Activated CD4-positive, alpha-beta T cell treated with anti-CD3 and anti-CD28 coated beads, Interleukin-2, Interleukin-6, amounts not matched to agents 100 ng/mL and 50 ng/mL, durations not matched to agents 16 hours and 8 hours (primary cell): ENCODE measurements at places on chromosomes 13 and 19.

- DNase-seq, result no peak
Measured at GRCh38 chr19:18408053-18408476, 10.6 kb upstream of the LRRC25 start.

DNA sequence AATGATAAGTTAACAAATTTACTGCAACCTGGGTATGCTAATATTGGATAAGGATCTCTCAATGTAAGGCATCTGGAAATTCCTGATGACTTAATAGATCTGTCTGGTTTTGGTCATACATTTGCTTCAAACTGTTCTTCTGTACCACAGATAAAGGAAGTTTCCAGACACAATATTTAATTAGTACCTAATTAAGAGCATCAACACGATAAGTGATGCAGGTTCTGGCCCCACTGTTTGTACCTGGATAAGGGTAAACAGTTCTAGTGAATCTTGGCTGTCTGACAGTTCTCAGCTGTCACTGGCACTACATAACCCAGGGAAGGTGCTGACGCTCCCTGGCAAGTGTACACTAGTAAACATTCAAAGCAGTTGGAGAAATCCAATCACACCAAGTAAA is 165.6 kb downstream of the MZT1 start:
- DNase-seq, result no peak

- DNase-seq, result no peak
Measured at GRCh38 chr19:4038661-4039423, 27.9 kb downstream of the ZBTB7A start.

GRCh38 chr19:55304279-55304978 is 20.6 kb downstream of the BRSK1 start:
- peak; percentile 55 for DNase-seq

DNA sequence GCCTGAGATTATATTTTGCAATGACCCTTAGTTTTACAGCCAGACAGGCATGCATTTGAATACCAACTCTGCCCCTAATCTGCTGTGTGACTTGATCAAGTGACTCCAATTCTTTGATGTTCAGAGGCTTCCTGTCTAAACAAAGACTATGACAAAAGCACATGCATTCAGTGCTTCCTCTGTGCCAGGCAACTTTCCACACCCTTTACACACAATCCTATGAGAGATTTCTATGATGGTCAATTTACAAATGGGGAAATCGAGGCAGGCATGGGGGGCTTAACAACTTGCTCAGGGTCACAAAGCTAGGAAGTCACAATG is 3.7 kb upstream of the LYPD3 start:
- no peak for DNase-seq

DNA sequence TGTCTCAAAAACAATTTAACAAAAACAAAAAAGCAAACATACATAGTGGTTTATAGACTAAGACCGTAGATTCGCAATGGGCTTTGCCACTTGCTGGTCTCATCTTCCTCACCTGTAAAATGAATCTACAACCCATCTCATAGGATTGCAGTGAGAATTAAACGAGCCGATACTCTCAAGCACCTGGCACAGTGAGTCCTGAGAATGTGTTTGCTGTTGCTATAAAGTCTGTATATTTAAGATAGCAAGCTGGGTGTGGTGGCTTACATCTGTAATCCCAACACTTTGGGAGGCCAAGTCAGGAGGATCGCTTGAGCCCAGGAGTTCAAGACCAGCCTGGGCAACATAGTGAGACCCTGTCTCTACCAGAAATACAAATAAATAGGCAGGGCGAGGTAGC is 22.5 kb downstream of the EXOC3L2 start:
- no peak for DNase-seq

- no peak for DNase-seq
Measured at GRCh38 chr13:78586706-78587105, 16.6 kb downstream of the POU4F1 start.

DNA sequence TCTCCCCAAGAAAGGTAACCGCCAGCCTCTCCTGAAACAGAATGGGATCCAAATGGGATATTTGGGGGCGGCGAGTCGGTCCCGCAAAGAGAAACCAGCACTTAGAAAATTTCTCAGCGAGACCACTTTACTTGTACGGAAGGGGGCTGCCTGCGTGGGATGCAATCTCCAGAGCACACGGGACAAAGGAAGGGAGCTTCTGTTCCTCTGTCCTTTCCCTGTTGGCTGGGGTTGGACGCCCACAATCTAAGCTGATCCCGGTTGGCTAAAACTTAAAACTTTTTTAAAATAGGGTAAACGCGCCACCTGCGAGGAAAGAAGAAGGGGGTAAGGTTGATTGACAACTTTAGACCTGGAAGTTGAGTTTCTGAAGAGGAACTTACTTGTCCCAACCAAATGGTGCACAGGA is 826 bp upstream of the BSG start:
- DNase-seq, result peak; percentile 38

- no peak for DNase-seq
Measured at GRCh38 chr13:50539791-50540530, 303.5 kb downstream of the DLEU7 start.

DNA sequence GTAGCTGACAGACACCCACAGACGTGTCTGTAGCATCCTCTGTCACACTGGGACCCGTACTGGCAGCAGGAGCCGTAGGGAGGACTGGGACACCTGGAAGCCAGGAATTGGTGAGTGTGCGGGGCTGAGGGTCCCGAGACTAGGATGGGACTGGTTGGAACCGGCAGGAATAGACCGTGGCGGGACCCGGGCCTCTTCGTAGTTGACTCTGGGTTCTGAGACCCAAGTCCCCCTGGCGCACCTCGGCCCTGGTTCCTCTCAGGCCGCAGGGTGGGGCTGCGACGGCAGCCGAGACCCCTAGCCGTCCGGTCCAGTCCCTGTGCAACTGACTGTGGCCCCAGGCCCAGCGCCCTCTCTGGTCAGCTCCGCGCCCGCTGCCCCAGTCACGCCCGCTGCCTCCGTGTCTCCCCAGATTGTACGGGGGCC is 64.7 kb downstream of the ZNF823 start:
- DNase-seq, result no peak

DNA sequence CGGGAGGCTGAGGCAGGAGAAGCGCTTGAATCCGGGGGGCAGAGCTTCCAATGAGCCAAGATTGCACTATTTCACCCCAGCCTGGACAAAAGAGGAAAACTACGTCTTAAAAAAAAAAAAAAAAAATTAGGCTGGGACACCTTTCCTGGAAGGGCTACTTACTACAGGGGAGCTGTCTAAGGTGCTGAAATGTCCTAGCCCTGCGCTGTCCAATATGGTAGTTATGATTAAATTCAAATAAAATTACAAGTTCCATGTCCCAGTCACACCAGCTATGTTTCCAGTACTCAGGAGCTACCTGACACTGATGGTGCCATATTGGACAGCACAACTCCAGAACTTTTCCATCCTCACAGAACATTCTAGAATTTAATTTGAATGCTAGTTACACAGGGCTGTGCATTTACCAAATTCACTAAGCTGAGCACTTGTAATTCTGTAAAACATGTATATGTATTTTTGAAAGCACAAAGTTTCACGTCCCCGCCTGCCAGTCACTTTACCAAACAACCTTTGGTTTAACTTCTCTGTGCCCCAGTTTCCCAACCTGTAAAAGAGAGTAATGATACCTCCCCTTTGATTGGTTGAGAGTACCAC is 9.2 kb upstream of the ZSCAN22 start:
- no peak for DNase-seq

DNA sequence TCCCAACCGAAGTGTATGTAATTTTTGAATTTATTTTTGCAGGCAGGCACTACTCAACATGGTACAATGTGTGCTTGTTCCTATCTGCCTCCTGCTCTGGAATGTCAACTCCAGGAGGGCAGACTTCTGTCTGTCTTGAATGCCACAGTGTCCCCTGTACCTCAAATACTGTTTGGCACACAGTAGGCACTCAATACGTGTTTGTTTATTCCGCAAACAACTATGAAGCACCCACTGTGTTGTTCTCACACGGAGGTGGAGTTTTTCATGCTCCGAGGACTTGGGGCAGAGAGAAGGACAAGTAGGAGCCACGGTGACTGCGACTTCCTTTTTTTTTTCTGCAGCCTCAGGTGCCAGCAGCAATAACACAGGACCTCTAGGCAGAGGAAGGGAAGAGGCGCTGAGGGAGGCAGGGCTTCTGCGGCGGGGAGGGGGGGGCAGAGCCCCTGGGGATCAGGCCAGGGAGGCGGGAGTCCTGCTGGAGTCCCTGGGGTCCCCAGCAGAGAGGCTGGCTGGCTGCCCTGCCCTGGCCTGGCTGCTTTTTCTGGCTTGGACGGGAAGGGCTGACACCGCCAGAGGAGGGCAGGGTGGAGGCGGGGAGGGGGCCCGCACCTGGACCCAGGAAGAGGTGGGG is 29.3 kb upstream of the TNFAIP8L1 start:
- no peak for DNase-seq

DNA sequence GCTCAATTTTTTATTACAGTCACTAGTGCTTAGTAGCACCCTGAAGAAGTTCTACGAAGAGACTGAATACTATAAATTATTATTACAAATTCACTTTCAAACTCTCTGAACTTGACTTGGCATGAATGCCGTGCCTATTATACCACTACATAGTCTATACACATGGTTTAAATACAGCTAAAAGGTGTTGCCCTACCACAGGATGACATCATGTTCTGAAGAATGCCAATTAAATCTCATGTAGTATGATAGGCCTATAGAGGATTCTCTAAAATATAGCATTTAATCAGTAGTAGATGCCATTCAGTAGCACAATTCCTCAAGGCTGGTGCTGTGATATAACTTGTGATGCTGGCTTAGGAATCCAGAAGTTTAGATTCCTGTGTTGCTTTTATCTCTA is 16.7 kb upstream of the POSTN start:
- no peak for DNase-seq

DNA sequence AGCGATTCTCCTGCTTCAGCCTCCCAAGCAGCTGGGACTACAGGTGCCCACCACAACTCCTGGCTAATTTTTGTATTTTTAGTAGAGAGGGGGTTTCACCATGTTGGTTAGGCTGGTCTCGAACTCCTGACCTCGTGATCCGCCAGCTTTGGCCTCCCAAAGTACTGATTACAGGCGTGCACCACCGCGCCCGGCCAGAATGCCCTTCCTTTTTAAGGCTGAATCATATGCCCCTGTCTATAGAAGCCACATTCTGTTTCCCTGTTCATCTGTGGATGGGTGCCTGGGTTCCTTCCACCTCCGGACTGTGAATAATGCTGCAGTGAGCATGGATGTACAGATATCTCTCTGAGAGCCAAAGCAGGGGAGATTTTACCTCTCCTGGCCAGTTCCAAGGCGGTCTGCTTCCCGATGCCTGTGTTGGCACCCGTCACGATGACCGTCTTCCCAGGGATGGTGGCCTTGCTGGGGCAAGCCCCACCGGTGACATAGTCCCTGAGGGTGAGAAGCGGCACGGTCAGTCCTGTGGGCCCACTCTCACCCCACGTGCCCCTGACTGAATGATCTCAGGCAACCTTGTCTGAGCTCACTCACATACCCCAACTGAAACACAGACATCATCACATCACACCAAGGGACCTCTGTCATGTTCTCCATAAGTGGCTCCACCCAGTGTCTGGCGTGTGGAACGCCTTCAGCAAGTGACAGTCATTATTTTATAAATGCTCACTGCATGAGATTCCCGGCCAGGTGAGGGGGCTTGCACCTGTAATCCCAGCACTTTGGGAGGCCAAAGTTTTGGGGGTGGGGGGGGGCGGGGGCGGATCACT is 4.0 kb downstream of the RDH13 start:
- DNase-seq, result no peak

GRCh38 chr13:95494082-95494681 is 58.3 kb upstream of the CLDN10 start:
- DNase-seq, result peak; percentile 56

GRCh38 chr13:93037780-93038179 is 188.8 kb upstream of the GPC6 start:
- no peak for DNase-seq

DNA sequence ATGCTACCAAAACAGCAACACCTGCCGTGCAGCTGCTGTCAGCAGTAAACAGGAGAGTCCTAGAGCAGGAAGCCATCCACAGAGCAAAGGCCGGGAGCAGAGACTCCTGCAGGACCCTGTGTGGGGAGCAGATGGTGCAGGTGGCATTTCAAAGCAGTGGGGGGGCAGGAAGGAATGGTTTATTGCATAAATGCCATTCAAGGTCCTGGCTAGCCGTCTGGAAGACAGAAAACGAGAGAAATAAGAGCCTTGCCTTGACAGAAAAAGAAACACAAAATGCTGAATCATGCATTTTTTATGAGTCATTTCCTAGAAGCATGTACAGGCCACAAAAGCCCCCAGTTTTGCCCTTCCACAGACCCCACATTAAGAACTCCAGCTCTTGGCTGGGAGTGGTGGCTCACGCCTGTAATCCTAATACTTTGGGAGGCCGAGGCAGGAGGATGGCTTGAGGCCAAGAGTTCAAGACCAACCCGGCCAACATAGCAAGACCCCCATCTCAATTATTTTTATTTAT is 5.4 kb downstream of the RSPH6A start:
- peak; percentile 62 for DNase-seq

DNA sequence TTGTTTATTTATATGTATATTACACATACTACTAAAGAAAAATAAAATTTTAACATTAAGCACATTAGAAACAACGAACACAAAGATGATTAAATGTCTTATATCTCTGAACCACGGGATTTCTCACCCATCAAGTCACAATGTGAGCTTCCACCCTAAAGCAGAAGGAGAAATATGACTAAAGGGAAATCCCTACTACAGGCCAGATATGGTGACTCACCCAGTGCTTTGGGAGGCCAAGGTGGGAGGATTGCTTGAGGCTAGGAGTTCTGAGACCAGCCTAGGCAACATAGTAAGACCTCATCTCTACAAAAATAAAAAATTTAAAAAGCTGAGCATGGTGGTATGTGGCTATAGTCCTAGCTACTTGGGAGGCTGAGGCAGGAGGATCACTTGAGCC is 24.6 kb downstream of the DCT start:
- DNase-seq, result peak; percentile 8

GRCh38 chr13:28324181-28324789 is 170.6 kb downstream of the FLT1 start:
- DNase-seq, result peak; percentile 72

- peak; percentile 53 for DNase-seq
Measured at GRCh38 chr19:1672038-1672768, 19.8 kb upstream of the TCF3 start.

- DNase-seq, result no peak
Measured at GRCh38 chr19:11921852-11922495, 2.9 kb upstream of the ZNF700 start.
